Foreskin keratinocyte (primary cell): ENCODE measurements at places on chromosomes 4 and X. TPM values are rescaled to one million over a fixed set of nuclear protein-coding genes. Genes with fewer than 3 reads are reported as not detected.

The FABP2 gene
- not detected in 2 replicates for total RNA-seq

The FMR1 gene
- 24.7 and 26.4 TPM in 2 replicates for total RNA-seq

The EXOC1 gene
- total RNA-seq = 24.9 and 30.1 TPM in 2 replicates

The TEX11 gene
- total RNA-seq = not detected in 2 replicates

The P2RY4 gene
- total RNA-seq = not detected in 2 replicates

The PGAM4 gene
- not detected in 2 replicates for total RNA-seq

The SERPINA7 gene
- total RNA-seq = not detected in 2 replicates

The USP51 gene
- 0.67 and 0.85 TPM in 2 replicates for total RNA-seq

The ASB11 gene
- total RNA-seq = not detected in 2 replicates

The NPNT gene
- total RNA-seq = 0.51 and 1.4 TPM in 2 replicates

GRCh38 chr4:2069986-2070385 is 10.9 kb downstream of the NAT8L start:
- DNase-seq = no peak

DNA sequence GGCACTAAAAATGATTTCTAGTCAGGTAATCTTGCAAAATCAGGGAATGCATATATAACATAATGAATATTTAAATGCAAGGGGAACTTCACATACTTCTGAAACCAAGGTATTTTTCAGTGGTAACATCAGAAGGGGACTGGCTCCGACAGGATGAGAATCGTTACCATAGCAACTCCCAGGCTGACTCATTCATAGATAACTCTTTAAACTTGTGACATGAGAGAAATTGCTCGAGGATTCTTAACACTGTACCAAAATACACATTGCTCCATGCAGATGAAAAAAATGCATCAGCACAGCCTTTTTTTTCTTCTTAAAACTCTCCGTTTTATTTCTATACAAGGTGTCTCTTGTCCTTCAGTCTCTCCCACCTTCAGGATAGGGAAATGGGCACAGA is 114.3 kb downstream of the GABRB1 start:
- peak; percentile 42 for DNase-seq

- no peak for DNase-seq
These were observed 77.9 kb upstream of the ANKRD50 start for GRCh38 chr4:124790471-124790870.

DNA sequence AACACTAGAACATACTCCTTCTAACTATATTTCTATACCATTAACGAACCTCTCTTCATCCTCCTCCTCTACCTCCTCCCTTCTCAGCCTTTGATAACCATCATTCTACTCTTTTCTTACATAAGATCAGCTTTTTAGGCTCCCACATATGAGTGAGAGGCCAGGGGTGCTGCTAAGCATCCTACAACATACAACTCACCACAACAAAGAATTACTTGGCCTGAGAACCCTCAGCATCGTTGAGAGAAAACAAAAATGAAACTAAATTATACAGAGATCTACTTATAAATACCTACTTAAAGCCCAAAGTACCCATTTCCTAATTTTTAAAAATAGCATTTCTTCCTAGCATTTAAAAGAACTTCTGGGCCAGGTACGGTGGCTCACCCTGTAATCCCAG is 77.7 kb downstream of the CC2D2A start:
- no peak for DNase-seq

GRCh38 chrX:109399831-109400230 is 82.1 kb downstream of the GUCY2F start:
- DNase-seq = no peak

- no peak for DNase-seq
These were observed 6.2 kb upstream of the CXCL13 start for GRCh38 chr4:77599378-77599777.

- DNase-seq = no peak
These were observed 9.6 kb downstream of the DDX60 start for GRCh38 chr4:168308912-168309311.

DNA sequence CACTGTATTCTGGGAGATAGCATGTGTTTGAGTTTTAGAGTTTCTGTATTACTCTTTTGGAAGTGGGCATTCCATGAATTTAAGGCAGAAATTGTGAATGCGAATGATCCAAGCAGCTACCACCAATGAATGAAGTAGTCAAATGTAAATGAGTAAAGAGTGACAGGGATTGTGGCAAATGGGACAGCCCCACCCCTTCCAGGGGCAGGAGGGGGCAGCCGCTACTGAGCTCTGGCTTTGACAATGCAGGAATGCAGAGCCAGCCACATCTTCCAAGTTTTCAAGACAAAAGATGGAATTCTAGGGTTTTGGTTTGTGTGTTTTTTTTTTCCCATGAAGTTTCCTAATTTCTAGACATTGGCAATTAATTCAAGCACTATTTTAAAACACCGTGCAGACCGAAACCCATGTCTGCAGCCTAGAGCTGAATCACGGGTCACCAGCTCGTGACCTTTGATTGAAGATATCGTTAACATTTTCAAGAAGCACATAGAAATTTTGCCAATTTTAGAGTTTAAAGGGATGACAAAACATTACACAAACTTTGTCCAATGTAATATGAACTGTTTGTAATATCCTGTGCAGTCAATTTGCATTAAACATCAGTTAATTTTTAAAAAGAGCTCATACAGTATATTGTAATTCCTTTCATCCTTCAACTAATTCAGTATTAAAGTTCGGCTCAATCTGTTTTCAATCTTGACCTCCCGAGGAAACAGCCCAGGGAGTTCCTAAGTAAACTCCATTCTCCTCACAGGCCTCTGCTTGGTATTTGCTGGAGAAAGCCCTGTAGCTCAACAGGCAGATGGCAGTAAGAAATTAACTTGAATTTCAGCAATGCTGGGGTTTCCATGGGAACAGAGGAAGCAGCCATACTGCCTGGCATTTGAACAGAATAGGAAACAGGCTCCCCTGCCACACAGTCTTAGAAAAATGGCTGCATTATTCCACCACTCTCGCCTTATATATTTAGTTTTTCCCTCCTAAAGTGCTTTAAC is 83.4 kb downstream of the UCHL1 start:
- DNase-seq = no peak

DNA sequence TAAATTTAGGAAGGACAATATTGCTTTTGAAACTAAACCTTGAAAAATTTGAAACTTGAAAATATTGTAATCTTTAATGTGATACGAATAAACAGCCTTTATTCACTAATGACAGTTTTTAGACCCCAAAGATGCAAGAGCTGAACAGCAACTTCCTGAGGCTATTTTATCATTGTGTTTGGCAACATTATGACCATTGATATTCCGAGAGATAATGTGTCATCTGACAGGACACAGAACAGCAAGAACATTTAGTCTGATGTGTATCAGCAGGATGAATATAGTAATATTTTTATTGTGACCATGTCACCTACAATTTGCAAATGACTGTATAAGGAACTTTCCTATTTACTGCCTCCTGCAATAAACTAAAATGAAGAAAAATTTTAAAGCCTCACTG is 316.0 kb downstream of the ADAM29 start:
- DNase-seq = no peak

DNA sequence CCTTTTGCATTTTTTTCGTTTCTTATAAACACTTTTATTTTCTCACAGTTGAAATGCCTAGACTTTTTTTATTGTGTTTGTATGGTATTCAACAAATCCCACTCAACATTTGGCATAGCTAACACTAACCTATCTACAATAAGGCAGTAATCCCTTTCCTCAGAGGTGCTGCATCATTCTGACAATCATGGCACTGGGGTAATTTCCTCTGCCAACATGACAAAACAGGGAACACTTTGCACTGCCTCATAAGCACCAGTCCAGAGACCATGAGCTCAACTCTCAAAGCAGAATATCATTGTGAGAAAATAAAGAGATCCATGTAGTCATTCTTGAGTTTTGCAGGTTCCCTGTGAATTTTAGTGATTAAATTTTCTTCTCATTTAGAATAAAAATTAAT is 183.8 kb upstream of the INTU start:
- no peak for DNase-seq

DNA sequence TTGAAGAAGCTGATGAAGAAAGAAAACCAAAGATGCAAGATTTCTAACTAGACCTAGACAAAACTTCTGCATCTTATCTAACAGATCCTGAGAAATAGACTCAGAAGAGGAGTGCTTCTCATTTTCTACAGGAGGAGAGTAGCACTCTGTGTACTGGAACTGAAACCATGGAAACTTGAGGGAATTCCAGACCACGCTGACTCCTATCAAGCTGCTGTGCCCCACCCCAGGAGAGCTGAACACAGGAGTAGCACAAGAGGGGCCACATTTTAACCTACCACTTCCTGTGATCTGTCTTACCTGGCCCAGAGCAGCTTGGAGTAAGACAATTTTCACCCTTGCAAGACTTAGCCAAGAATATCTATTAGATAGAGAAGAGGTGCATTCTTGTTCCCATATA is 248.9 kb downstream of the SCFD2 start:
- DNase-seq = no peak

GRCh38 chr4:184624972-184625554 is 24.2 kb downstream of the CASP3 start:
- DNase-seq = no peak

DNA sequence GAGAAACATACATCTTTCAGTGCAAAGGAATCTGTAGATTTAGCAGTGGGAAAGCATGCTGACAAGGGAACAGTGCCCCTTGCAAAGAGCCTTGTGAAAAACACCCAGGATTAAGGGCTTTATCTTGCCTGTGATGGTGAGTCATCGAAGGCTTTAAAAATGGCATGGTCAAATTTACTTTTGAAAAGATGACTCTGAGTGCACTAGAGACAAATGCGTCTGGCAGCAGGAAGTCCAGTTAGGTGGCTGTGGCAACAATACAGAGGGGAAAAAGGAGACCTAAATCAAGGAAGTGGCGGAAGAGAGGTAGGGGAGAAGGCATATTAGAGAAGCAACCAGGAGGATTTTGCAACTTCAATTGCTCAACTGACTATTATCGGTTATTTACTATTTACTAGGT is 472.6 kb upstream of the CPEB2 start:
- no peak for DNase-seq

DNA sequence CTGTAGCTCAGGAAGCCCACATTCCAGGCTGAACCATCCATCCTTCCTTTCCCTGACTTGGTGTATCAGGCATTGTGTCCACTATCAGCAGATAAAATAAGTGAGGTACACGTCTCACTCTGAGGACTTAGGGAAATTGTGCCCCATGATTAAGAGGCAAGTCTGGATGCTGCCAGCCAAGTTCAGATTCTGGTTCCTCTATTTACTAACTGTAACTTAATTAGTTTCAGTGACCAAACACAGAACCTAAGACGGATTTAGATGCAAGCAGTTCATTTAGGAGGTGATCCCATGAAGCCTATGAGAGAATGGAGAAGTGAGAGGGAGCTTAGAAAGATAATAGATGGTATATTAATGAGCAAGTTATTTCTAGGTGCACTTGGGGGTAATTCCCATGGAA is 56.6 kb upstream of the PACRGL start:
- DNase-seq = no peak

DNA sequence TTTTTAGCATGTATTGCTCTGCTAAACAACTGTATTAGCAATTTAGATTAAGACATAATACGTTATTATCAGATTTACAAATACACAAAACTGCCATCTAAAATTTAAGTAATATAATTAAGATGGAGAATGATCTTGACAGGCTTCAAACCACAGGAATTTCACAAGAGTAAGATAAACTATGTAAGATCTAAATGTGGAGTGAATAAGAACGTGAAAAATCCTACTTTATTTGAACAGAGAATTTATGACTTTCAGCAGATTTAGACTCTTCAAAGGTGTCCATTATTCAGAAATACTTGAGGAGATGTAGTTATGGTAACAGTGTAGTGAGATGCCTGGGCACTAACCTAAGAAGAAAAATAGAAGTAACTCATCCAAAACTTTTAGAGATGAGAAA is 73.2 kb downstream of the SLC4A4 start:
- no peak for DNase-seq

DNA sequence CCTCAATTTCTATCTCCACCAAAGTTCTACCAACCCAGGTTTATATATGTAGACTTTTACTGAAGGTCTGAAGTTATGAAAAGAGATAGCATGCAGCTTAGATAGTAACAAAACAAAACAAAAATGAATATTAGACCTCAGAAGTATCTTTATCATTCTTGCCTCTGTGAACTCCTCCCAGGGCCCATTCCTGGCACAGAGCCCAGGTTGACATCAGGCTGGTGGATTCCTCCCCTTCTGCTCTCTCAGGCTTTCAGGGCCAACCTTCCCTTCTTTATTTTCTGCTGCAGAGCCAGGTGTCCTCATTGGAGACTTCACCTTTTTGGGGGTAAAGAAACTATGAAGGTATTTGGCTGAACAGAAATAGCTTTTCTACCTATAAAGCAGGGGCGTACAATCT is 112.8 kb upstream of the PITX2 start:
- DNase-seq = no peak
